ENCODE measurements at places on chromosomes 2 and 18.

GRCh38 chr2:214484701-214485100 lies 73.8 kb downstream of the VWC2L start:
- no peak for DNase-seq

- no peak for DNase-seq
Observed at GRCh38 chr2:205714058-205714776, 31.9 kb downstream of the NRP2 start.

DNA sequence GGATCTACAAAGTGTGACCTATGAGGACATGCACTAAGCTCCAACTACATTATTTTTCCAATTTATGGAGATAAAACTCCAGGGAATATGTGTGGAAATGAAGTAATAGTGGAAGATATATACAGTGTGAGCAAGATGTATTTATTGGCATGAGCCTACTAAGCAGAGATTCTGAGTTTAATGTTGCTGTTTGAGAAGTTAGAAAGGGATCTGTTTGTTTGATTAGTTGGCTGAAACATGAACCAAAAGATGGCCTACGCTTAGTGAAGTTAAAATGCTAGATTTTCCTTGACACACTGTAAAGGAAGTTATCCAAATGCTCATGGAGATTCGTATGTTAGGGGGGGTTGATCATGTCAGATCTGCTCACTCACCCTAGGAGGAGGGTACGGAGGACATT lies 621.7 kb downstream of the TMEM182 start:
- no peak for DNase-seq

DNA sequence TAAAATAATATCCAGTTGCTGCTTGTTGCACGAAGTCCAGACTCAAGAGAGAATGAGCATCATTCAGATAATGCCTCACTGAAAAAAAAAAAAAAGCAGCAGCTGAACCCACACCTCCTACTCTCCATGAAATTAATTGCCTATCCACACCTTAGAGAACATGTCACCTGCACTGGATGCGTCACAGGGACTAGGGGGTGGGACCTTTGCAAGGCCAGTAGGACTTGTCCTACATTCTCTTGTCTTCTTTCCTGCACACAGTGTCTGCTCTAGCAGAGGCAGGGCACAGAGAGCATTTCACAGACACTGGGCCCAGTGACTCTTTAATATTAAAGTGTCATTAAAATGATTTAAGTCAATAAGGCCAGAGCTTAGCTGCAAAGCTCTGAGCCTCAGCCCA lies at the start of gene ABCA12:
Gene ABCA12 (minus strand): TSS at position 148 of the 400 bp plus-strand sequence. CDS start 418 bp downstream, outside the sequence.
- DNase-seq: no peak

- no peak for DNase-seq
Observed at GRCh38 chr18:904218-905090, at the start of gene ADCYAP1. Gene ADCYAP1 (plus strand): TSS chr18:904871. CDS start chr18:905387, 516 bp downstream.

DNA sequence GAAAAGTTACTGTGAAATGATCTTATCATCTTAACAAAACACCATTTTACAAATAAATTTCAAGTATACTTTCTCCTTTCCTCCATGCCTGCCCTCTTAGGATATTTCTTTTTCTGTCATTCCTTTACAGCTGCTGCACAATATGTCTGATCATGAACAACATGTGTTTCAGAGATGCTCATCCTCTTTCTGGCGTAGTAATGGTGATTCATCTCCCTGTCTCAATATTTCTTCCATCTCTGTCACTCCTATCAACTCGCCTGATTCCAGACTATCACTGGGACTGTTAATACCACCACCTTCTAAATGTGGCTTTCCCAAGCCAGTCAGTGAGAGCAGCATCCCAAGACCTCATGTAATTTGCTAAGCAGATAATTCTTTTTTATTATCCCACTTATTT lies 290.5 kb downstream of the GULP1 start:
- no peak for DNase-seq

- no peak for DNase-seq
Observed at GRCh38 chr2:111182121-111182520, 61.4 kb downstream of the BCL2L11 start.

DNA sequence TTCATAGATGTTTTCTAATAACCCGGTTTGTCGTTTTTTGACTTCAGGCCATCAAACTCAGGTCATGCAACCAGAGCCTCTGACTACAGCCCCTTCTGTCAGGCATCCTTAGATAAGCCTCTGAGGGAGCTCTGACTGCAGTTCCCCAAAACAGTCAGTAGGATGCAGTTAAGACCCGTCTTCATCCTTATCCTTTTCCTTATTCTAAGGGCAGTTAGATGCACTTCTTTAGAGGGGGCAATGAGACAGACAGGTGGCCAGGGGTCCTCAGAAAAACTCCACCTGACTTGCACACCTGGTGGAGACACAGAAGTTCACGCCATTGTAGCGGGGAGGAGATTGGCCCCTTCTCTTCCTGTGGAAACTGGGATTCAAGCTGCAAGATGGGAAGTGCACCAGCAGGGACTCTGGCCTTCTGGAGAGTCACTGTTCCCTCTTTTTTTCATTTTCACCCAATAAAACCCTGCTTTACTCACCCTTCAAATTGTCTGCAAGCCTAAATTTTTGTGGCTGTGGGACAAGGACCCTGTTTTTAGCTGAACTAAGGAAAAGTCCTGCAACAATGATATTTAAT lies 104.8 kb upstream of the TFPI start:
- no peak for DNase-seq

DNA sequence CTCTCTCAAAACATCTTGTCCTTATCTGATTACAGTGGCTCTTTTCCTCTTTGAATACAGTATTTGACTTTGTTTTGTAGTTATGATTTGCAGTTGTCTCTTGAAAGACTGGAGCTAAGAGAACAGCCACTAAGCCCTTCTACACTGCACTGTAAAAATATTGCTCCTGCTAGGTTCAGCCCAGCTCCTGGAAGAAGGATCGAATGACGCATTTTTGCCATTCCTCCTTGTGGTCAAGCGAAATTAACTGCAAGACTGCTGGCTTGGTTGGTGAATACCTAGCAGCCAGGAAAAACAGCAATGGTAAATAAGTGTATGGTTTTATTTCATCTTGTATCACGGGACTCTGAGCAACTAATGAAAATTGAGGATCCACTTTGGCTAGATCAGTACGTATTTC lies 407.8 kb upstream of the CDH2 start:
- no peak for DNase-seq

- DNase-seq: no peak
Observed at GRCh38 chr2:230227216-230227615, 1.7 kb downstream of the SP140 start.

GRCh38 chr2:153287109-153287801 lies 191.3 kb downstream of the RPRM start:
- DNase-seq: no peak

DNA sequence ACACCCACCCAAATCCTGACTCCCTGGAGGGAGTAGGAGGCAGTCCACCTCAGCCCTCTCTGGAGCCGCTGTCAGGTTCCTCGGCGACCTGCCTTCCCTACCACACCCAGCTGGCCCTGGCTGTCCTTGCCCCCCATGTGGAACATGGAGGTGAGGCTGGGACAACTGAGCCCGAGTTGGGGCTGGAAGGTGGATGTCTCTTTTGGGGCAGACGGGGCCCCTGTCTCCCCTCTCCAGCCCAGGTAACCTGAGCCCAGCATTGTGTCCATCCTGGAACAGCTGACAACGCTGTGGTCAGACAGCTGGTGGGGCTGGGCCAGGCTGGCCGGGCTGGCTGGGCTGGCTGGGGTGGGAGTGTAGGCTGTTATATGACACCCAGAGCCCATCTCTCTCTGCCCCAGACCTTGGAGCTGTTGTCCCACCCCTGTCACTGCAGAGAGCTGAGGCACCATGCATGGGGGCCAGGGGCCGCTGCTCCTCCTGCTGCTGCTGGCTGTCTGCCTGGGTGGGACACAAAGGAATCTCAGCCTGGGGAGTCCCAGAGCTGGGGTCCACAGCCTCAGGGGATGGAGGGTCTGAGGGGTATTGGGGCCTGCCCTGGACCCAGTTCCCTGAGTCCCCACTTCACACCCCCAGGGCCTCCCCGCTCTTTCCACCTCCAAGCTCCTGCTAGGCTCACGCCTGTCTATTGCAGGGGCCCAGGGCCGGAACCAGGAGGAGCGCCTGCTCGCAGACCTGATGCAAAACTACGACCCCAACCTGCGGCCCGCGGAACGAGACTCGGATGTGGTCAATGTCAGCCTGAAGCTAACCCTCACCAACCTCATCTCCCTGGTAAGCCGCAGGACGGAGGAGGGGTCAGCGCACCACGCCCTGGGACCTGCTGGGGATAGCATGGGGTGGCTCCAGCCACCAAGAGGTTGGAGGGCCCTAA lies at the start of gene CHRNG:
Gene CHRNG (plus strand): TSS at position 395 of the 934 bp plus-strand sequence. CDS start 56 bp downstream, at position 451.
- no peak for DNase-seq

DNA sequence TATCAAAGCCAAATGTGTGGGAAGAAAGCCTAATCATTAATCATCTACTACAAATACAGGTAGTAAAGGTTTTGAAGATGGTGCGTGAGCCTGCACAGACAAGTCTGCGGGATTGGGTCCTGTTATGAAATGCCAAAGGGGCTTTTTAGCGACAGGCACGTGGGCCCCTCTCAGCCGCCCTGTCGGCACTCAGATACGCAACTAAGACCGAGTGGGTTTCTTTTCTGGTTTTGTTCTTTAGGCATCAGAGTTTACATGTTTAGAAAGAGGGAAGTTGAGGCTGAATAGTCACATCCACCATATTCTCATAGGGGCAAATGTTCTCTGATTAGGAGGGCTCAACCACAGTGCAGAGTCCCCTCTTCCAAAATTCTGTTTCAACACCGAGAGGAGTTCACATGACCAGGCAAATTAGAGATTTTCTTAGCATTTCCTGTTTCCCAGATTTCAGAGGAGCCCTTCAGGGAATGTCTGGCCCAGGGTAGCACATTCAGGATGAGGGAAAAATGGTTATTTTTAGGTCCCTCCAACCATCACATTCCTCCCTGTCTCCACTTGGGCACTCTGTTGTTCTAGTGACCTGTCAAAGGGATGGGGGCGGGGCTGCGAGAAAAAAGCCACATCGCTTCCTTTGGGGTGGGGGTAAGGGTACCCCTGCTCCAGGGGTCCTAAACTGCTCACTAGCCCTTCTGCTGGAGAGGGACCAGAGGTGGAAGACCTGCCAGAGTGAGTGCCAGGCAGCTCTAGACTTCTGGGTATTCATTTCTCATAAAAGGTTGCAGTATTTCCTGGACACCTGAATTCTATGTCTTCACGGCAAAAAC lies 159.2 kb downstream of the BCL2 start:
- no peak for DNase-seq
